ENCODE measurements at places on chromosomes 13 and 19.

GRCh38 chr13:105441051-105441750, 1094.3 kb downstream of the EFNB2 start:
- DNase-seq, result no peak

- peak; percentile 76 for DNase-seq
Observed at GRCh38 chr13:24511019-24511815, 1.4 kb downstream of the PARP4 start.

GRCh38 chr19:10888421-10888866, 17.1 kb downstream of the CARM1 start:
- DNase-seq, result no peak

DNA sequence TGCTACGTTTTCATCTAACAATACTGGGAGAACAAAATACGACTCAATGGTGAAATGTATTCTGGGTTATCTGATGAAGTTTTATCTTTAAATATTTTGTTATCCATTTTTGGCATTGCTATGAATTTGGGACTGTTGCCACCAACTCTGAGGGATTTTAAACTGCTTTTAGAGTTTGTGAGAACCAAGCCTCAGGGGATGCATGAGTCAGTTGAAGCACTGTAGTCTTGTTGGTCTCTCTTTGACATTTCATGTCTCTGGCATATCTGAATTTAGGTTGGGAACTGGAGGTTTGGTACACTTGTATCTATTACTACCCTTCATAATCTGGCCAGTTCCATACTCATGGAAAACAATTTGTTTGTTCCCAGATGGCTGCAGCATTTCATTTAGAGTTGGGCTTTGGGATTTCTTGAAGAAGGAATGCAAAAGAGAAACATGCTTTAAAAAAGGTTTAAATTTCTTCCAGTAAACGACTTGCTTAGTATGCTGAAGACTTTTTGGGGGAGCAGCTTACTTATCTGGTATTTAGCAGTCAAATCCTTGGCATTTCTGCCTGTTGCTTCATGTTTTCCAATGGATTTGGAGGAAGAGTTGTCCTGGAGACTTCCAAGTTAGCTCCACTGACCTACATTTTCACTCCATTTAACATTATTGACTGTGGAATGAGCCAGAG, 28.9 kb downstream of the ARHGEF7 start:
- DNase-seq, result no peak

DNA sequence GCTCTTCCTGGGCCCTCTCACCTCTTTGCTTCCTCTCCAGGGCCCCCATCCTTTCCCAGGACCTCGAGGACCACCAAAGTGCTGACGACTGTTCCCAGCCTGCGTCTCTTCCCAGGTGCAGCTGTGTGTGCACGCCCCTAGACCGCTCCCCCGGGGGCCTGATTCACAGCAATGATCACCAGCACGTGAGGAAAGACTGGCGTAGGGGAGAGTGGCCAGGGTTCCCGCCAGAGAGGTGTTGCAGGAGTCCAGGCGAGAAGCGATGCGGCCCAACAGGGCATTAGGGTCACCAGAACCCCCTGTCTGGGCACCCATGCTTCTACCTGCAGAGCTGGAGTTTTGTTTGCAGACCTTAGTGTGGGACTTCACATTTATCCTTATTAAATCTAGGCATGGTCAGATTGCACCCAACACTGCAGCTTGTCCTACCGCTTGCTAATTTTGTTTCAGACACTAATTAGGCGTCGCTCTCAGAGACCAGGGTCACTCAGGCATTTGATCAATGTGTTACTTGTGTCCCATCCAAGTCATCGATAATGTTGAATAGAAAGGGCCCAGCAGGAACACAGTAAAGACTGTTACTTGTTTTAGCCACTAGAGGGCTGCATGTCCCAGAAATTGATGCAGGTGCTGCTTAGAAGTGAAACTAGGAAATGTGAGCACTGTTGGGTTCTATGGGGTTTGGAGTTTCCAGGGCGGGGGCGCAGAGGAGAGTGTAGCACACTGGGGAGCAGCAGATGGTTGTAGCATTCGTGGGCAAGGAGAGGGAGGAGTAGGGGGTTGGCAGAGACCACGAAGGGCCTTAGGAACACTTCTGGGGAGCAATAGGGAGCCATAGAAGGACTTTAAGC, 53.2 kb downstream of the CDADC1 start:
- peak; percentile 82 for DNase-seq

- no peak for DNase-seq
Observed at GRCh38 chr19:30161021-30161655, 211.0 kb upstream of the ZNF536 start.

GRCh38 chr13:113413178-113413897, 40.0 kb downstream of the ADPRHL1 start:
- DNase-seq, result no peak

DNA sequence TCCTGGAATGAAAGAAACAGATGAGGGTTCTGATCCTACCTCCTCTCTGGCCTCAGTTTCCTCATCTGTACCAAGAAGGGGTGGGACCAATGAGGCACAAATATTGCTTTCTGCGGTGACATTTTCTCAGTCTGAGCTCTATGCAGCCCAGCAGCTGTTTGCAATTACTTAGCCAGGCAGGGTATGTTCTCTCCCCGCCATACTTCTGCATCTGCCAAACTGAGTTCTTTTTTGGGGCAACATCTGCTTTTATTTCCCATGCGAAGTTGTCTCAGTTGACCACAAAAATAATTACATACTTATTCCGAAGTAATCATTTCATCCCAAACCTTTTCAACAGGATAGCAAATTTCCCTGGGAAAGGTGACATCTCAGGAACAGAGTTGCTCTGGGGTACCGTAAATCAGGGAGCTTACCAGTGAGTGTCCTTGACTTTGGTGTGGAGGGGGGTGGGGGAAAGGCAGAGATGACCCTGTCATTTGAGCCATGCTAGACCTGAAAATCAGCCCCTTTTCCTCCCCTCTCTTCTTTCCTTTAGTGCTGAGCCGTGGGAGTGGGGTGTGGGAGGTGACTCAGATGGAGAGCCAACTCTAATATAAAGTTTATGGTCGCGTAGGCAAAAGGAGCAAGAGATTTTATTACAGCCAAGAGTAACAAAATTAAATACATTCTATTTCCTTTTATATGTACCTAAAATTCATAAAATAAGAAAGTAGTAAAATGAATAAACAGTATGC, 165.7 kb upstream of the KL start:
- DNase-seq, result no peak
